ENCODE measurements at places on chromosomes 11 and 22. TPM values are rescaled to one million over a fixed set of nuclear protein-coding genes. Genes with fewer than 3 reads are reported as not detected.
A peak's percentile ranks its signal among the peaks of the same experiment; 100 is the strongest.

DNA sequence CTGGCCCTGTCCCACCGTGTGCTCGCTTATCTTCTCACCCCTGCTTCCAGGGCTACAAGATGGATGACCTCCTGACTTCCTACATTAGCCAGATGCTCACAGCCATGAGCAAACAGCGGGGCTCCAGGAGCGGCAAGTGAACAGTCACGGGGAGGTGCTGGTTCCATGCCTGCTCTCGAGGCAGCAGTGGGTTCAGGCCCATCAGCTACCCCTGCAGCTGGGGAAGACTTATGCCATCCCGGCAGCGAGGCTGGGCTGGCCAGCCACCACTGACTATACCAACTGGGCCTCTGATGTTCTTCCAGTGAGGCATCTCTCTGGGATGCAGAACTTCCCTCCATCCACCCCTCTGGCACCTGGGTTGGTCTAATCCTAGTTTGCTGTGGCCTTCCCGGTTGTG is 86.5 kb downstream of the MYO7A start:
- no peak for DNase-seq

GRCh38 chr22:39421691-39422090 is 22.1 kb downstream of the TAB1 start:
- DNase-seq: no peak

DNA sequence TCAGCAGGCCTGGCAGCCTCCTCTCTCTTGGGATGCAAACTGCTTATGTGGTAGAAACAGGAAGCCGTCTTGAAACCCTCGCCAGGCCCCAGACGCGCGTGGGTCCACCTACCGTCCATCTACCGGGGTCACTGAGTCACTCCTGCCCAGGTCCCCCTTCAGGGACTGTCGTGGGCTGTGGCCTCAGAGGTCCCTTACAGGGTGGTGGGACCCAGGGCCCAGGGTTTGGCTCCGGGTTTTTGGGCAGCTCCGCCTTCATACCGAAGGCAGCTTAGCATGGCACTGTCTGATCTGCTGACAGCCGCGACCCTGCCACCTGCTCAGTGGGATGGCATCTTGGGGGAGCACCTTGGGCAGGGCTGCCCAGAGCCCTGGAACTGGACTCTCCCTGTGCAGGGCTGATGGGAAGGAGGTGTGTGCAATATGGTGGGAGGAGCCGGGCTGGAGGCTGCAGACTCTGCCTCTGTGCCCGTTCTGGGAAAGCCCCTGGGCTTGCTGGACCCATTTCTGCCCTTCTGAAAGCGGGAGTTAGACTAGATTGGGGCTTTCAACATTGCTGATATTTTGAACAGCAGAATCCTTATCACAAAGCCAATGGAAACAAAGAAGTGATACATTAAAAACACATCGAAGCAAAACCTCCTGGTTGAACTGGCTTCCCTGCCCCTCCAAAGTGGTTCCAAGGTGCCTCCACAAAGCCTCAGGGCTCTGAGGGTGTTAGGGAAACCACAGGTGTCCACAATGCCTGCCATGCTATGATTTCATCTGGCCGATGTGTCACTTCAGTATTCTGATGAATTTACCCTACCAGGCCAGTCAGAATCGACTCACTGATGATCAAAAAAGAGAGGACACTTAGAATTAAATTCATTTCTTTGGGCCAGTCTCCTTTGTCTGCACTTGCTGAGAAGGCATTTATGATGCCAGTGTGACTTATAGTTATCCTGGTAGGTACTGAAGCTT is 316.5 kb downstream of the KIRREL3 start:
- no peak for DNase-seq

DNA sequence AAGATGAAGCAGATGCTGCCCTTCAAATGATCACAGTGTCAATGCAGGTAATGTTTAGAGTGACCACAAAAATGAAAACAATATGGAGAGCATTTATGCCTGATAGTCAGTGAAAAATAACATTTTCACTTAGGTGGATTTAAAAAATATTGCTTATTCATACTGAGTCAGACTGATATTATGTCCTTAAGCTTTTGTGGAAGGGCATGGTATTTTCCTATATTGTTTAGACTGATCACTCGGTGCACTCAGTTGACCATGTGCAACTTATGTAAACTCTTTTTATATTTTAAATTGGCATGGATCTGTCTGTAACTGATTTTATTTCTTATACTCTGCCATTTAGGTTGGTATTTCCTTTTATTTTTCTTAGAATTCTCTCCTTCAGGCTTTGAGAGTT is 106.6 kb downstream of the DYNC2H1 start:
- no peak for DNase-seq

GRCh38 chr11:16609769-16610168 is 128.7 kb upstream of the C11orf58 start:
- DNase-seq: no peak

DNA sequence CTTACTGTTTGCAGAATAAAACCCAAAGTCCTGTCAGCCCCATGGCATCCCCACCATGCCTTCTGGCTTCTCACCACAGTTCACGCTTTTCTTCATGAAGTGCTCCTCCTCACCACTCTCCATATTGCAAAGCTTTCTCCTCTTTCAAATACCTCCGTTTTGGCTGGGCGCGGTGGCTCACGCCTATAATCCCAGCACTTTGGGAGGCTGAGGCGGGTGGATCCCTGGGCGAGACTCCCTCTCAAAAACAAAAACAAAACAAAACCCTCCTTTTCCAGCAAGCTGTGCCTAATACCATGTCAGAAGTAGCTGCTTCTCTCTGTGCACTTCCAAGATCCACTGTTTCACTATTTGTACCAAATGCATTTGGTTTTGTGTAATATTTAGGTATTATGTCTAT is 6.7 kb downstream of the BACE1 start:
- no peak for DNase-seq

GRCh38 chr22:44384563-44385295 is 72.0 kb upstream of the SHISAL1 start:
- DNase-seq: no peak

DNA sequence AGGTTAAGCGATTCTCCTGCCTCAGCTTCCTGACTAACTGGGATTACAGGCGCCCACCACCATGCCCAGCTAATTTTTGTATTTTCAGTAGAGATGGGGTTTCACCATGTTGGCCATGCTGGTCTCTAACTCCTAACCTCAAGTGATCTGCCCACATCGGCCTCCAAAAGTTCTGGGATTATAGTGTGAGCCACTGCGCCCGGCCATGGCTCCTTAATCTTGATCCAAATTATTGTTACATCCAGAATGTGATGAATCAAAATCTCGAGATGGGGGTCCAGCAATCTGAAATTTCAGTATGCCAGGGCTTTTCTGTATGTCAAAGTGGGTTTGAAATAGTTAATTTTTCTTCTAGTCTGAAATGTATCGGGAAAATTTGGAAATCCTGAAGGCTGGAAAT is 3.7 kb downstream of the RPL27A start:
- DNase-seq: no peak

GRCh38 chr11:117818041-117818873 is 6.3 kb downstream of the FXYD2 start:
- peak; percentile 58 for DNase-seq

- DNase-seq: no peak
Observed at GRCh38 chr11:6721343-6721742, 38.2 kb upstream of the MRPL17 start.

GRCh38 chr11:102603091-102603490 is 22.0 kb downstream of the MMP20 start:
- no peak for DNase-seq

GRCh38 chr11:103993507-103993906 is 42.9 kb upstream of the DDI1 start:
- no peak for DNase-seq

DNA sequence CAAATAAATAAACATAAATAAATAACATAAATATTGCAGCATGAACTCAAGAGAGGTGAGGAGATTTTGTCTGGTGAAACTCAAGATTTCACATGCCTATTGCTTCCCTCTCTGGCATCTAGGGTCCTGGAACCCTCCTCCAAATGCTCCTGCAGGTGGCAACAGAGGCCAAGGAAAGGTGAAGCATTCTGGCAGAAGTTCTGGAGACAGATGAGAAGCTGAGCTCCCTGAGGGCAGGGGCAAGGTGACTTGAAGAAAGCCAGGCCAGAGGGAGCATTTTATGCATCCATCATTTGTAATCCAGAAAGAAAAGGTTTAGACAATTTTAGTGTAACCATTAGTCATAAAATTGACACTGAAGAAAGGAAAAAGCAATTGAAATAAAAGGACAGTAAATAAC is 64.9 kb downstream of the ENDOD1 start:
- peak; percentile 48 for DNase-seq

Gene NLRP6
- 0.69 TPM for total RNA-seq

Gene OR52H1
- not detected for total RNA-seq

Gene MADD
- total RNA-seq: 57.1 TPM

Gene HIRA
- total RNA-seq: 25.2 TPM

Gene OR4X1
- total RNA-seq: not detected

Measured in mucosa of gallbladder (tissue), 1 donor.